Activated CD4-positive, alpha-beta T cell treated with anti-CD3 and anti-CD28 coated beads, Interleukin-2, amount 10 ng/mL, durations not matched to agents 24 days and 14 days (primary cell): ENCODE measurements at places on chromosomes 4 and X. TPM values are rescaled to one million over a fixed set of nuclear protein-coding genes. Genes with fewer than 3 reads are reported as not detected.

DNA sequence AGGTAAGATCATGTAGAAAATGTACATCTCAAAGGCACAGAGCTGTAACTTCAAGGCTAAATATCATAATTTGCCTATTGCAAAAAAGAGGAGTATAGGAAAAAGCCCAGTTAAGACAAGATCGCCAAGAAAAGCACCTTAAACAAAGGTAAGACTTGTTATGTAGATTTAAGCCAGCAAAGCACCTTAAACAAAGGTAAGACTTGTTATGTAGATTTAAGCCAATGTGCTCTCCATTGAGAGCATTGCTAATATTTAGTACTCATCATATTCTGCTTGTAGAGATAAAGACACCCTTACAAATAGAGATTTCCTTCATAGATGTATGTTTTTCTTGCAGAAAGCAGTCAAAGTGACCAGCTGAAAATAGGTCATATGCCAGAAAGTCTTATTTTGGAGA, 115.8 kb downstream of the ADAM29 start:
- no peak for DNase-seq

GRCh38 chr4:139279760-139280620, at the start of gene MGARP:
TSS of gene MGARP (minus strand) at chr4:139280225. CDS start at chr4:139280158, 67 bp downstream.
- peak; percentile 70 for DNase-seq

TRIM60 gene
- total RNA-seq, result not detected in 2 replicates

NPY2R gene
- total RNA-seq, result not detected in 2 replicates

GRCh38 chrX:154019061-154019621, 561 bp downstream of the IRAK1 start:
- peak; percentile 74 for DNase-seq

DNA sequence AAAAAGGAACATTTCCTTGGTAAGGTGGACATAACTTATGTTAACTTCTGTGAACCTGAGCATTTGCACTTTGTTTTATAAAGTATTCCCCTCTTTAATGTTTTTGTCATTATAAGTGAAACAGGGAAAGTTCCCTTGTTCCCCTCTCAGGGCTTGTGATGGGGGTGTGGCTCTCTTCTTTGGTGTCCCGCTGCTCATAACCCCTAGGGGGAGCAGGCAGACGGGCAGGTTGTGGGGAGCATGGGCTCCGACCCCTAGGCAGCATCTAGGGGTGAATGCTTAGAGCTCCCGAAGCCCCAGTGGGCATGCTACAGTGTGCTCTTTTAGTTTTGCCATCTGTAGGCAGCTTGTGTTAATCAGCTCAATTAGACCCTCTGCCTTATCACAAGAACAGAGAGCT, 200.4 kb downstream of the DACH2 start:
- no peak for DNase-seq

GRCh38 chr4:20297783-20298182, 46.1 kb downstream of the SLIT2 start:
- DNase-seq, result no peak

CENPVL2 gene
- not detected in 2 replicates for total RNA-seq

DNA sequence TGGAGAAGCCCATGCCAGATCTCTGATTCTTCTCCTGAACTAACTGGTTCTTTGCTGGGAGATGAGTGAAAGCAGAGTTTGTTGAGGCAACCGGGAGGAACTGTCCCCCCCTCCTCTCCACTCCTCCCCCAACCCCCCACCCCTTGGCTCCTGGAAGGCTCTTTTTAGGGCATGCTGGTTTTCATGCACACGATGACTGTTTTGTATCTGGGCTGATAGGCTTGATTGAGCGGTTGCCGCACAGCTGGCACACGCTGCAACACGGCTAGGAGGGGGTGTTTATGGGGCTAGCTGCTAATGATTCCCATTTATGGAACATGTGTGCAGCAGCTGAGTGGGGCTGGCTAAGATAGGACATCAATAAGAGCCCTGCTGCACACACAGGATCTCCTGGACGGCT, 137.2 kb downstream of the SMIM20 start:
- no peak for DNase-seq

DNA sequence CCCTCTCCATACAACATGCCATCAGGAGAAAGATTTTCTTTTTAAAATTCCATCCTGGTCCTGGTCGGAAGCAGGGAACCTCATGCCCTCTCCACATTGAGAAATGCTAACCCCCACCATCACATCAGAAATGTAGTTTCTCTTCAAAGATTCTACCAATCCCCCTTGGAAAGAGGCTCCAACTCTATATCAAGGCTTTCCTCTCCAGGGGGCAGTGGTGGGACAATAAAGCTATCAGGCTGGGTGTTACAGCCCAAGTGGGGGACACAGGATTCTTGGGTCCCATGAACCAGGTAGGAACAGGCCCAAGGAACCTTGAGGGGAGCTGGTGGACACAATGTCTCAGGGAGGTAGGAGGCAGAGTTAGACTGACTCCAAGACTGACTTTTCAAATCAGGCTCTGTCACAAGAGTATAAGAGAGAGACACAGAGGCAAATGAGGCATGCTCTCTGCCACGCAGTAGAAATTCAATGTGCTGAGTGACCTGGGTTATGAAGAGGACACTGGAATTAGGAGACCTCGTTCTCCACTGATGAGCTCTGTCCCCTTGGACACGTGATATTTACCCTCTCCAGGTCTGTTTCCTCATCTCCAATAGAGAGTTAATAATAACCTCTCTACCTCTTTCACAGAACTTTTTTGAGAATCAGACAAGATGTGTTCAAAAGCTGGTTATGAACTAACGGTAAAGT, 4.5 kb downstream of the GJB1 start:
- DNase-seq, result no peak

LRRC66 gene
- total RNA-seq, result 0.05 TPM in 2 replicates

DNA sequence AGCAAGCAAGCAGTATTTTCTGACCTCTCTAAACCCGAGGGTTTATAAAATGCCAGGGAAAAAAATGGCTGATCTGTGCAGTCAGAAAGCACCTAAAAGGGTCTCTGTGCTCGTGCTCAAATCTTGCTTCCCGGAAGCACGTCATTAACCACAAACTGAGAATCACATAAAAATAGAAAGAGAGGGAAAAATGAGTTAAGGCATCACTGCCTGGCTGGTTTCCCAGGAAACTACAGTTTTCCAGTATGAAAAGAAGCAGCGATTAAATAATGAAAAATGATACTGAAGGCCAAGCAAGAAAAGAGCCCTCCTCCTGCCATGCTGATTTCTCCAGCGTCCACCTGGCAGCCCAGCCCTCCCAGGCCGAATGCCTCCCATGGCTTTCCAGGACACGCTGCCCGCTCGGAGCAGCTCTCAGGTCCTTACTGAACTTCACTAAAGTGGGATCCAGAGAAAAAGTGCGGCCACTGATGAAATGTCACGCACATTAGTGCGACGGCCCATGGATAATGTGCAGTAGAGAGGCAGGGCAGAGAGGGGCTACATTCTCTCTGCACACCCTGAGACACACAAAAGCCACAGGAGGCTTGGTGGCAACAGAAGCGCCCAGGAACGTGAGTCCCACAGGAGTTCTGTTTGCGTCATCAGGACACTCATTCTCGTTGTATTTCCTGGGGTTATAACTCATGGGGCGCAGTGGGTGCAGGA, 80.4 kb downstream of the WFS1 start:
- DNase-seq, result no peak

STK26 gene
- 66.0 and 72.5 TPM in 2 replicates for total RNA-seq

- peak; percentile 35 for DNase-seq
These were observed 5.0 kb upstream of the RNF175 start for GRCh38 chr4:153764601-153765368.

DNA sequence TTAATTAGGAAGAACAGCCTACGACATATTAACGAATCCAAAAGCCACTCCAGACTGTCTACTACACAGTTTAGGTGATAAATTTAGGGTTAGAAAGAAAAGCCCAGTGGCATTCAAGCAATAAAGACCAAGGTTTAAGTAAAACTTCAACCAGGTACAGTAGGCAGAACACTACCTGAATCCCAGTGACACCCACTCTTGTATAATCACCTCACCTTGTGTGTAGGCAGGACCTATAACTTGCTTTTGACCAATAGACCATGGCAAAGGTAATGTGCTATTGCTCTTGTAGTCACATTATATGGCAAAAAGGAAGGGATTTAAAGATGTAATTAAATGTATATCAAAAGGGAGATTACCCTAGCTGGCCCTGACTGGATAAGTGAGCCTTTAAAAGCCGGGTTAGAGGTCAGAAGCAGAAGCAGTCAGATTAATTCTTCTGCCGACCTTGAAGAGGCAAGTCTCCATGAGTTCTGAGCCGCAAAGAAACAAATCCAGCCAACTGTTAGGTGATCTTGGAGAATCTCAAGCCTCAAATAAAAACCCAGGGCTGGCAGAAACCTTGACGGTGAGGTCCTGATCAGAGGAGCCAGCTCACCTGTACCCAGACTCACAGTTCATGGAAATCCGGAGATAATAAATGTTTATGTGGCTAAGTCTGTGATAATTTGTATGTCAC, 8.8 kb downstream of the FSTL5 start:
- DNase-seq, result no peak

- no peak for DNase-seq
These were observed 245.1 kb downstream of the PPP3CA start for GRCh38 chr4:101102114-101102742.

GRCh38 chrX:13661735-13662288, 8.9 kb downstream of the TCEANC start:
- no peak for DNase-seq

CLDN24 gene
- not detected in 2 replicates for total RNA-seq

F8A2 gene
- total RNA-seq, result not detected in 2 replicates

POLN gene
- total RNA-seq, result 1.9 and 2.3 TPM in 2 replicates

DNA sequence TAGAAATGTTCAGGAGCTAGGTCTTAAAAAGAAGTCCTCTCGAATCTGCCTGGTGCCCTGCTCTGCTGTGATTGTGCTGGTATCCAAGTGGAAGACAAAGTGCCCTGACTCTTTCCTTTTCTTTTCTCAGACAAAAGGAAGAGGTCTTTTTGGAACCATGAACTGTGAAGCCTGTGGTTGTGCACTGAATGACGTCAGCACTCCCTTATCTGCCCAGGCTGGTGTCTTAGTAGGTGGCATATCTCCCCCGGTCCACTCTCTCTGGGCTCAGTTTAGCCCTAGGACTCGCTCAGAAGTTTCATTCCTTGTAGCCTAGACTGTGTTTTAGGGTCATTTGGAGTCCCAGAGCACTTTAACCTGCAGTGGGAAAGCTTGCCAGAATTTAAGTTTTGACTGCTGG, 400.3 kb upstream of the CT83 start:
- no peak for DNase-seq

- DNase-seq, result no peak
These were observed 103.7 kb downstream of the CEP135 start for GRCh38 chr4:56052481-56052880.

DNA sequence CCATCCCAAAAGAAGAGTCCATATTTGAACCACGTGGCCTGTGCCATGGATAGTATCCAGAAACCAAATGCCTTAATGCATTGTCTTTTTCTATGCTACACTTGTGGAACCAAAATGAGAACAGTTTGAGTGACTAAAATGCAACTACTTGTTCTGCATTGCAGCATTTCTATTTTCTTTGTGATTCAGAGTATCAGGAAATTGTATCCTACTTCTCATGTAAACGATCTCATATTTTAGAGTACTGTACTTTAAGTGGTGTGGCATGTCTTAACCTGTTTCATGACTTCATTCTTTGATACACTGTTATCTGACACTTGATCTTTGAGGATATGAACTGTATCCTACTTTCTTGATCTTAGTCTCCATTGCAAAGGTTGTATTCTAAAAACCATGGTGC, 167.2 kb upstream of the WDR1 start:
- DNase-seq, result no peak

GRCh38 chrX:42129022-42129940, 205.9 kb upstream of the CASK start:
- no peak for DNase-seq

GRCh38 chr4:33067221-33067620, 2347.1 kb downstream of the PCDH7 start:
- no peak for DNase-seq

USP26 gene
- total RNA-seq, result not detected in 2 replicates

NOX1 gene
- total RNA-seq, result not detected in 2 replicates

- DNase-seq, result peak; percentile 86
These were observed 34.0 kb downstream of the ETDB start for GRCh38 chrX:135086197-135086854.

PGAM4 gene
- total RNA-seq, result 0.38 and 0.79 TPM in 2 replicates

PGK1 gene
- 1,039 and 1,063 TPM in 2 replicates for total RNA-seq

TMEM187 gene
- total RNA-seq, result 2.4 and 3.8 TPM in 2 replicates

DNA sequence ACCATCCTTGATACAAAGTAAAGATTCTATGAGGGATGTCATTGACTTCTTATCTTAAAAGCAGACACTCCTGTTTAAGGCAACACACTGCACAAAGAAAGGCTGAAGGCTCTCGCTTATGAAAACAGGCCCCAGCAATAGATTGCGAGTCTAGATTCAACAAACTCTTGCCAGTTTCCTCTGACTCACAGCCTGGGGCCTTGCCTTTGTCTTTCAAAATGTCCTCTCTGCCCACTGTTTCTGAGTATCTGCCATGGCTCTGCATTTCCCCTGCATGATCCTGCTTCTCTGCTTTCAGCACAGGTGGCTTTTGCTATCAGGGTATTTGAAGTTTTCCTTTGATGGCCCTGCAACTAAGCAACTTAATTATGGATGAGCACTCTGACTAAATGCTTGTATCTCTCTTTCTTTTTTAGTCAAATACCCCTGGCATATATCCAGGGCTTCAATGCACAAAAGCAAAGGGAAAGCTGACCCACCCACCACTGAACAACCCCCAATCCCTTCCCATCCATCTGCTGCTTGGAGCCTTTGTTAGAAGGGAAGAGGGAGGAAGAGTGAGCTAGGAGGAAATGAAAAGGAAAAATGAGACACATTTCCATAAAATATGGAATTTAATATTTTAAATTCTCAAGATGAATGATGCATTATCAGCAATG, 32.2 kb downstream of the NDP start:
- no peak for DNase-seq

MYOZ2 gene
- not detected in 2 replicates for total RNA-seq

DNA sequence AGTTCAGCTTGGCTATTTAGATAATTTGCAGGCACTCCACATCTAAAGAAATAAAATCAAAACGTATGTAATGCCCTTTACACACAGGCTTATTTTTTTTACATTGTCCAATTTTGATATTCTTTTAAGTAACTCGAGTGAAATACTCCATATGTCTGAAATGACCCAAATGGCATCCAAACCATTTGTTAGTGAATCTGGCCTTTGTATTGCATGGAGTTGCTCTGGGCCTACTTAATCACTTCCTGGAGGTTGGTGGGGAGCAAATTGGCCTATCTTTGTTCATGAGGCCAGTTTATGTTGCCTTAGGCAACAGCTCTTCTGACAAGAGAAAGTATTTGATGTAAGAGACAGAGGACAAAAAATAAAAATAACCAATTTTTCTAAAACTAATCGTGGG, 47.6 kb upstream of the TMEM131L start:
- DNase-seq, result no peak

DNA sequence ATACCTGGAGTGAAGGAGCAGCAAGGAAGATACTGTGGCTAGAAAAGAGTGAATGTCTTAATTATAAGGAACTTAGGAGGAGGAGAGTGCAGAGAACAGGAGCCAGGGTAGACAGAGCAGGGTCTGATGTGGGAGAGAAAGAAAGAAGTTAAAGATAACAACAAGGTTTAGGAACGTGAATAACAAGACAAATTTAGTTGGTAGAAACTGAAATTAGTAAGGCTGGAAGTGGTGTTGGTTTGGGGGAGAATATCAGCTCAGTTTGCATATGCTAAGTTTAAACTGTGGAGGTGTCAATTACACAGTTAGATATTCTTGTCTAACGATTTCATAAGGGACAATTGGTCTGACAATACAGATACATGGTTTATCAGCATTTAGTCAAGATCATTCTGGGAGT, 1123.7 kb upstream of the PABPC4L start:
- DNase-seq, result no peak

GRCh38 chr4:13783800-13784411, 156.4 kb upstream of the BOD1L1 start:
- no peak for DNase-seq
